Smooth muscle cell of trachea (primary cell): ENCODE measurements at places on chromosomes 3 and 15. TPM values are rescaled to one million over a fixed set of nuclear protein-coding genes. Genes with fewer than 3 reads are reported as not detected.

SLC22A13 gene
- 0.73 and 1.2 TPM in 2 replicates for total RNA-seq

FOXB1 gene
- not detected in 2 replicates for total RNA-seq

GADL1 gene
- total RNA-seq = 0.33 and 1.3 TPM in 2 replicates

ACP3 gene
- total RNA-seq = 0.99 and 4.5 TPM in 2 replicates

CSPG4 gene
- 130 and 133 TPM in 2 replicates for total RNA-seq

DHX30 gene
- total RNA-seq = 51.2 and 61.0 TPM in 2 replicates

AP4E1 gene
- 10.3 and 15.7 TPM in 2 replicates for total RNA-seq

CP gene
- total RNA-seq = 0.33 TPM in 1 of 2 replicates, not detected in the other

POPDC2 gene
- 0.15 and 0.33 TPM in 2 replicates for total RNA-seq

GATM gene
- 0.17 and 0.44 TPM in 2 replicates for total RNA-seq

IGSF11 gene
- 0.44 TPM in 1 of 2 replicates, not detected in the other for total RNA-seq

C3orf22 gene
- total RNA-seq = not detected in 2 replicates

CGNL1 gene
- 0.17 and 0.29 TPM in 2 replicates for total RNA-seq

CHAC1 gene
- 9.3 and 16.9 TPM in 2 replicates for total RNA-seq

ISLR gene
- total RNA-seq = 92.1 and 202 TPM in 2 replicates

XXYLT1 gene
- total RNA-seq = 17.0 and 18.9 TPM in 2 replicates

CLDN18 gene
- total RNA-seq = under 0.01 TPM in 1 of 2 replicates, not detected in the other

ITIH4 gene
- total RNA-seq = 0.44 and 3.3 TPM in 2 replicates

FEZF2 gene
- total RNA-seq = not detected in 2 replicates

TUSC7 gene
- total RNA-seq = under 0.01 TPM in 1 of 2 replicates, not detected in the other

MEX3B gene
- total RNA-seq = 3.2 and 6.6 TPM in 2 replicates

CMTM8 gene
- 0.17 TPM in 1 of 2 replicates, not detected in the other for total RNA-seq

CLRN1 gene
- total RNA-seq = not detected in 2 replicates

TTC23 gene
- 30.6 and 35.6 TPM in 2 replicates for total RNA-seq

SCAANT1 gene
- not detected in 2 replicates for total RNA-seq

EOMES gene
- under 0.01 TPM in 1 of 2 replicates, not detected in the other for total RNA-seq

MEIS2 gene
- total RNA-seq = 51.1 and 60.0 TPM in 2 replicates

C3orf85 gene
- total RNA-seq = not detected in 2 replicates

TMEM40 gene
- total RNA-seq = 0.15 TPM in 1 of 2 replicates, not detected in the other

TRH gene
- not detected in 2 replicates for total RNA-seq

SLC28A1 gene
- total RNA-seq = not detected in 2 replicates

CYP19A1 gene
- total RNA-seq = 5.1 and 8.3 TPM in 2 replicates

GPR176 gene
- 103 and 182 TPM in 2 replicates for total RNA-seq

SLC28A2 gene
- not detected in 2 replicates for total RNA-seq

TNFAIP8L3 gene
- total RNA-seq = 37.4 and 47.5 TPM in 2 replicates

MED12L gene
- total RNA-seq = 0.33 and 0.44 TPM in 2 replicates

APH1B gene
- total RNA-seq = 24.3 and 27.1 TPM in 2 replicates

NANOGP8 gene
- 0.15 and 0.33 TPM in 2 replicates for total RNA-seq

RARRES1 gene
- 48.3 and 232 TPM in 2 replicates for total RNA-seq

LNP1 gene
- 5.0 and 6.8 TPM in 2 replicates for total RNA-seq

WDR82 gene
- total RNA-seq = 66.3 and 69.6 TPM in 2 replicates

LXN gene
- total RNA-seq = 160 and 200 TPM in 2 replicates

APOD gene
- 1.6 and 2.8 TPM in 2 replicates for total RNA-seq

ASB14 gene
- total RNA-seq = not detected in 2 replicates

SLCO2A1 gene
- total RNA-seq = not detected in 2 replicates

CLDN16 gene
- total RNA-seq = not detected in 2 replicates
